Colonic mucosa (tissue), 4 donors: ENCODE measurements at places on chromosomes 6 and 20. TPM values are rescaled to one million over a fixed set of nuclear protein-coding genes. Genes with fewer than 3 reads are reported as not detected.

- no peak for DNase-seq
Measured at GRCh38 chr20:8254911-8255582, 123.0 kb downstream of the PLCB1 start.

DNA sequence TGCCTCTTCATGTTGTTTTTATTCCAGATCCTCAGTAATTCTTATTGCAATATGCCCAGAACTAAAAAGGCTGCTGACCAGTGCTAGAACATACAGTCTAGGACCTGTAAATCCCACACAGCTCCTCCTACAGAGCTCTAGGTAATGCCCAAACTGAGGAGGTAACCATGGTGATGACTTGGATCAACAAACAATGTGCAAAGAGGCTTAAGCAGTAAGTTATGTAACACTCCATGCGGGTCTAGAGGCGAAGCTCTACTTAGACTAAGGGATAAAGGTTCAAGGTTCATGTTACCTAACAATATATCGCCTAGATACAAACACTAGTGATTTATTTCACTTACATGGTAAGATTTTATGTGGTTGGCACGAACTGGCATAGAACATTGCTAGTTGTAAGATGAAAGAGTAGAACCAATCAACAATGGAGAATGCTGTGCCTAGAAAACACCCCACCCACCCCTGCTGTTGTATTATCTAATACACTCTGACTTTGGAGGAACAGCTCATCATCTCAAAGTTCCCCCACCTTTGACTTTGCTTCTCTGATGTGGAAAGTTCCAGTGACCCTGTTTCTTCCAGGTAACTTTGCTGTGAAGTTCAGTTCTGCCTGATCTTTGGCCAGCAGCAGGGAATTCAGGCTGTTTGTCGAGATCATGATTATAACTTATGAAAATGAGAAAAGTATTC, 242.4 kb downstream of the ALDH8A1 start:
- DNase-seq = no peak

- no peak for DNase-seq
Measured at GRCh38 chr6:93165850-93166430, 253.4 kb downstream of the EPHA7 start.

DNA sequence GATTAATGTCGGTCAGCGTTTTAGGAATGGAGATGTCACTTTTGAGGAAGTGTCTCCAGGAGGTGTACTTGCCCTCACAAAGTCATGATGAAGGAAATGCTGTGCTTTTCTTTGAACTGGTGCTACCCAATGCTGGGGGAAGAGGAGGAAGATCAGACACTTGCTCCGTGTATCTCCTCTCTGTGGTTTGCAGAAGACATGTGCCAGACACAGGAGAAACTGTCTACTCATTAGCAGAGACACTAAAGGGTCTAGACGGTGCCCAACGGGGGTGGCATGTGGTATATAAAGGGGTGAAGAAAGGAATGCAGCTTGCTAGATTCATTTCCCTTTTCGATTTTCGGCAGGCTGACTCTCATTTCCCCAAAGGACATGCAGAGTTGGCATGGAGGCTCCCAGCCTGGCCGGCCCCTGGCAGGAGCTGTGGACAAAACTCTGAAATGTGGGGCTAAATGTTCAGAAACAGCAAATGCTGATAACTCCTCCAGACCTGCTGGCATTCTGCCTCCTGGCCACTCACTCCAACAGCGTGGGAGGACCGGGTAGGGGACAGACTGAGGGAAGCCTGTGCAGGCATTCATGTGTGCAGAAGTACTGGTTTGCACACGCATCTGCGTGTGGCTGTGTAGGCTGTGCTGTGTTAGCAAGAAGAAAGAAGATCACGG, 59.6 kb upstream of the QKI start:
- DNase-seq = no peak

DNA sequence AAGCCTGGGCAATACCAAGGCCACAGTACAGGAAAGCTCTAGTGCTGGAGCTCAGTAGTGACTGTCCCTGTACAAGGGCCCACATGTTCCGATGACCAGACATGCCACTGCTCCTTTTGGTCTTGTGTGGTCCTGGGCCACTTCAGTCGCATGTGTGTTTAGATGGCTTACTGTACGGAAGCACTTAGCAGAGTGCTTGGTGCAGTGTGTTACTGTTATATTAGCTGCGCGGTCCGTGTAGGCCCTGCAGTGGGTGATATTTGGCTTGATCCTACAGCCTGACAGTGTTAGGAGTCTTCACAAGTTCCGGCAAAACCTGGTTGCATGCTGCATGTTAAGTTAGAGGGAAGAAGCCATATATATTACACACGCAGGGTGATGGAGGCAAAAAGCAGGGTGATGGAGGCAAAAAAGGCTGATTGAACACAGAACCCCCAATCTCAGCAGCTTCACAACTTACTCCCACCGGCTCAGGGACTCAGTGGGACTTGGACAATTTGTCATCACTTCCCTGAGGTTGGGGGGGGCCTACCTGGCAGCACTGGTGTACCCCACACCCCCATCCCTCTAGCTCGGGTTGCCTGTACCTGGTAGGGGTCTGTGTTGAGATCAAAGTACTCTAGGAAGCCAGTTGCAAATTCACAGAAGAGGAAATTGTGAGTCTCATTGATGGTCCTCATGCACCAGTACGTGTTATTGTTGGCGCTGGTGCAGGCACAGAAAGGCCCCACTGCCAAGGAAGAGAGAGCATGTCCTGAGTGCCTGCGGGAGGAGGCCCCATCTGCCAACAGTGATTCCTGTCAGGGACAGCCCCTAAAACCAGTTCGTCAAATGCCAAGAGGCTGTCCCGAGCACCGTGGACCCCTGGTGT, 122.6 kb downstream of the SULF2 start:
- DNase-seq = no peak

- no peak for DNase-seq
Measured at GRCh38 chr6:35494161-35494563, 2.7 kb downstream of the TEAD3 start.

DNA sequence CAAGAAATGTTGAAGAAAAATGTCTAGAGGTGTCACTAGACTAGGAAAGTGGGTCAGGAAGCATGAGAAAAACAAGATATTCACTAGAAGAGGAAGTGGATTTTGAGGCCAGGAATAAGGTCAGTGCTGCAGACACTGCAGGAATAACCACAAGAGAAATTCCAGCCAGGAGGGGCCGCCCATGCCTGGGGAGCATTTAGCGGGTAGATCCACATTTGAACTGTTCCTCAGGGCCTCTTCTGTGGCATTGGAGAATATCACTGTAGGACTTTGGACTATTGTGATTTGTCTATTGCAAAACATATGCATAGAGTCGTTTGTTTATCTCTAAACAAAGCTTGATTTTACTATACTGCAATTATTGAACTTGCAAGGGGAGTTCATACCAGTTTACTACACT, 49.6 kb upstream of the CCDC28A start:
- DNase-seq = no peak

DNA sequence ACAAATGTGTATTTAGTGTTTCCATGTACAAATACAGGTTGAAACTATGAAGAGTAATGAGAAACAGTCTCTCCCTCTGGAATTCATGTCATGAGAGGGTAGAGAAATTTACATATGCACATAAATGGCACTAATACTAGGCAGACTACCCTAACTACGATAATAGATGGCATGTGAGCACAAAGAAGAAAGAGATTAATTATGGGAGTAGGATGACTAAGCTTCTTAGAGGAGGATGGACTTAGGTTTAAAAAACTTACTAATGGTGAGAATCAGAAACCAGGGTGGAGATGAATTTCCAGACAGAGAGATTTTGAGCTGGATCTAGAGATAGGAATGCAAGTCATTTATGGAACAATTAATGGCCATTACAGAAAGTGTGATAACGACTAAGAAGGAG, 225.3 kb upstream of the HTR1E start:
- no peak for DNase-seq

DNA sequence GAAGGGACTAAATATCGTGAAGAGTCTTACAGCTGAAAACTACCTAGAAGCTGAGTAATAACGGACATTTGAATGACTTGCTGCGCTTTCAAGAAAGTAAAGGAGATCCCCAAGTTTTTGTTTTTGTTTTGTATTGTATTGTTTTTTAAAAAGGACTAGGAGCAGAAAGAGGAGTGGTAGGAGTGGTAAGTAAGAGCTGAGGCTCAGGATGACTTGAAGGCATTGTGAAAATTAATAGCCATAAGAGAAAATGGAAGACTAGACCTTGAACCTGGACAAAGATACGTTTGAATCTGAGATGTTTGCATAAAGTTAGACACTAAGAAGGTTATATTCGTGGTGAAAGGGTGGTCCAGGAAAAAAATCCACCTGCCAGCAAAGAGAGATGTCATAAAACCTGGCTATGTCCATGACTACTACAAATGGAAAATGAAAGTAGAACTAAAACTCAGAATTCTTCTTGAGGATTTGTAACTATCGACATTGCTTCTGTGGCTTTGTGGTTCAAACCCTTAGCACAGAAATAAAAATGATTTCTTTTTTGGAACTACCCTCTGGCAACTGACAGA, 824.8 kb upstream of the FLRT3 start:
- DNase-seq = no peak

GRCh38 chr20:24720957-24721356, 228.1 kb upstream of the CST7 start:
- no peak for DNase-seq

- no peak for DNase-seq
Measured at GRCh38 chr6:50862176-50862575, 43.5 kb downstream of the TFAP2B start.

DNA sequence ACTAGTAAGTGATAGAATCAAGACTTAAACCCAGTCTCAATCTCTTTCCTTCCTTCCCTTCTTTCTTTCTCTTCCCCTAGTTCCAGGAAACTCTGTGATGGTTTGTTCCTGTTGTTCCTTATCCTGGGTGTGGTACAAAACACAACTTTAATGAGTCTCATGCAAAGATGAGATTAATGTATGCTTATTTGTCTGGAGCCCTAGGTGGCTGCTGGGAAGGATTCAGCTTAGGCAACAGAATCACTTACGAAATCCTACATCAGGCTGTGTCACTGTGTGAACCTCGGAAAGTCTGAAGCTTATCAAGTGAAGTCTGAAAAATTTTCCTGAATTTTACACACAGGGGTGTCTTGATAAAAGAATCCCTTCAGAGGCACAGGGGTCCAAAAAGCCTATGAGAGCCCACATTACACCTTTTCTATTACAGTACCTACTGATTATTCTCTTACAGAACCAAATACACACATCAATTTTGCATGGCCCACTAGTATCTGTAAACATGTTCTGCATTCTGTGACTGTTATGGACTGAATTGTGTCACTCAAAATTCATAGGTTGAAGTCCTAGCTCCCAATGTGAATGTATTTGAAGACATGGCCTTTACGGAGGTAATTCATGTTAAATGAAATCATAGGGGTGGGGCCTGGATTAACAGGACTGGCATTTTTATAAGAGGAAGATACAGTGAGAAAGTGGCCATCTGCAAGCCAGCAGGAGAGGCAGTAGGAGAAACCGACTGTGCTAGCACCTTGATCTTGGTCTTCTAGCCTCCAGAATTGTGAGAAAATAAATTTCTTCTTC, 144.7 kb downstream of the MYB start:
- DNase-seq = peak; percentile 25

- DNase-seq = peak; percentile 63
Measured at GRCh38 chr6:7112741-7113313, 5.1 kb downstream of the RREB1 start.

GRCh38 chr20:53869466-53870258, 200.7 kb downstream of the BCAS1 start:
- peak; percentile 92 for DNase-seq

- no peak for DNase-seq
Measured at GRCh38 chr6:100057941-100058340, 63.9 kb upstream of the MCHR2 start.

GRCh38 chr6:105880030-105880492, 206.1 kb upstream of the PRDM1 start:
- no peak for DNase-seq

DNA sequence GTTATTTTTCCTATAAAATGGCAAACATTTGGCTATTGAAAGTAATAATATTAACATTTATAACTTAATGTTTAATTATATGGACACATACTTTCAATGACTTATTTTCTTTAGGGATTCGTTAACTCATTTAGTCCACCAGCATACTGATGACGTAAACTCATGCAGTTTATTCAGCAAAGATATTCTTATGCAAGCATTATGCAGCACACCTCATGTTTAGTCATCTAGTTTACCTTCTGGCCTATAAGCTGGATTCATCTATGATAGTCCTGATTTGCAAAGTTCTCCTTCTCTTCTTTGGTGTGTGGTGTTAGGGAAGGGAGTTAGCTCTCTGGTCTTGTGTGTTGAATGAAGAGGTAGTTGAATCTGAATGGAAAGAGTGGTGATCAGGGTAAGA, 60.0 kb downstream of the OR2J2 start:
- no peak for DNase-seq

DNA sequence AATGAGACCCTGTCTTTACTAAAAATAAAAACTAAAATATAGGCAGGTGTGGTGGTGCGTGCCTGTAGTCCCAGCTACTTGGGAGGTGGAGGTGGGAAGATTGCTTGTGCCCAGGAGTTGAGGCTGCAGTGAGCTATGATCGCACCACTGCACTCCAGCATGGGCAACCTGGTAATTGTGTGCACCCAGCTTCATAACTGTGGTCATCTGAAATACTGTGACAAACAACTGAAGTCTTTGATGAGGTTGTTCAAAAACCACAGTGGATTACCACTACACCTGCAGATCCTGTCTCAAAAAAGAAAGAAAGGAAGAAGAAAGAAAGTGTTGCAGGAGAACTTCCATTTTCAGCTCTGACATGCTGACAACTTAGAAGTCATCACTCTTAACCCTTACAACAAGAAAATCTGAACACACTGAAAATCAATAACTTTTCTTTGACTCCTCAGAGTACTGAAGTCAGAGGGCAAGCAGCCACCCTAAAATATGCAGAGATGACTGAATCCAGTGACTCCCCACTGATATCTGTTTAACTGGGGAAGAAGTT, 13.8 kb upstream of the ZBP1 start:
- DNase-seq = no peak

DNA sequence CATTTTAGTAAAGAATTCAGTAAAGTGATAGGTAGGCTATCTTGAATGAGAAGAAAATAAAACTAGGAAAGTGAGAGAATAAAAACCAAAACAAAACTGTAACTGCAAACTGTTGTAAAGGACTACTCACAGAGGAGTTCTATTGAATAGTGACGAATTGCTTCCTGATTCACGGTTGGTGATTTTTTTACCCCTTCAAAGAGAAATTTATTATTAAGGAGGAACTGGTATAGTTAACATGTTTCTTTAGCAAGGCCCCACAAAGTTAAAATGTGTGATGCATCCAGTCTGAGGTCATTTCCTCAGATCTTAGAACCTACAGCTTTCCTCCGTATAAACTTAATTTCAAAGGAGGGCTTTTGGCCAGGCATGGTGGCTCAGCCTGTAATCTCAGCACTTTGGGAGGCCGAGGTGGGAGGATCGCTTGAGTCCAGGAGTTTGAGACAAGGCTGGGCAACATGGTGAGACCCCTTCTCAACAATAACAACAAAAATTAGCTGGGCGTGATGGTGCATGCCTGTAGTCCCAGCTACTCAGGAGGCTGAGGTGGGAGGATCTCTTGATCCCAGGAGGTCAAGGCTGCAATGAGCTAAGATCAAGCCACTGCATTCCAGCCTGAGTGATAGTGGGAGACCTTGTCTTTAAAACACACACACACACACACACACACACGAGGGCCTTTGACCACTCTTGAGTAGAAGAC, 8.3 kb downstream of the PRDM1 start:
- no peak for DNase-seq

Gene KIAA0408
- total RNA-seq = 2.7 TPM

Gene PAX1
- not detected for total RNA-seq

Gene HTR1E
- total RNA-seq = not detected

Gene TRIM10
- 3.9 TPM for total RNA-seq

Gene HEY2
- 0.69 TPM for total RNA-seq

Gene SLC35D3
- total RNA-seq = 0.32 TPM

Gene TP53TG5
- total RNA-seq = 0.40 TPM

Gene SLC4A11
- 2.6 TPM for total RNA-seq
